Progenitor cell of endocrine pancreas (in vitro differentiated cells): ENCODE measurements at places on chromosomes 4 and X. TPM values are rescaled to one million over a fixed set of nuclear protein-coding genes. Genes with fewer than 3 reads are reported as not detected.

- H3K4me3 ChIP-seq, result no peak overlapping the region
- no peaks in the 10 kb centered on the region for H3K4me1 ChIP-seq
- peaks cover 2% of the 10 kb centered on the region for H3K36me3 ChIP-seq
- H3K27me3 ChIP-seq, result no peaks in the 10 kb centered on the region
Observed at GRCh38 chr4:151644622-151645021, 116.2 kb downstream of the GATB start.

- H3K36me3 ChIP-seq, result no peaks in the 10 kb centered on the region
- H3K27me3 ChIP-seq, result peaks cover 12% of the 10 kb centered on the region
- H3K4me1 ChIP-seq, result peaks cover 15% of the 10 kb centered on the region
- no peak for DNase-seq
- no peak overlapping the region for H3K4me3 ChIP-seq
Observed at GRCh38 chr4:16754104-16754503, 144.3 kb downstream of the LDB2 start.

USP51 gene
- 8.1 and 8.6 TPM in 2 replicates for total RNA-seq

GRCh38 chr4:184415071-184415470, 59.3 kb downstream of the IRF2 start:
- no peaks in the 10 kb centered on the region for H3K27me3 ChIP-seq
- no peak for DNase-seq
- peaks cover 2% of the 10 kb centered on the region for H3K4me1 ChIP-seq
- H3K36me3 ChIP-seq, result peaks cover 18% of the 10 kb centered on the region
- no peak overlapping the region for H3K27ac ChIP-seq
